SHP77 (cell line): ENCODE measurements at places on chromosomes 13 and 19.

GRCh38 chr19:33186431-33187182, 7.5 kb upstream of the LRP3 start:
- no peak for DNase-seq

DNA sequence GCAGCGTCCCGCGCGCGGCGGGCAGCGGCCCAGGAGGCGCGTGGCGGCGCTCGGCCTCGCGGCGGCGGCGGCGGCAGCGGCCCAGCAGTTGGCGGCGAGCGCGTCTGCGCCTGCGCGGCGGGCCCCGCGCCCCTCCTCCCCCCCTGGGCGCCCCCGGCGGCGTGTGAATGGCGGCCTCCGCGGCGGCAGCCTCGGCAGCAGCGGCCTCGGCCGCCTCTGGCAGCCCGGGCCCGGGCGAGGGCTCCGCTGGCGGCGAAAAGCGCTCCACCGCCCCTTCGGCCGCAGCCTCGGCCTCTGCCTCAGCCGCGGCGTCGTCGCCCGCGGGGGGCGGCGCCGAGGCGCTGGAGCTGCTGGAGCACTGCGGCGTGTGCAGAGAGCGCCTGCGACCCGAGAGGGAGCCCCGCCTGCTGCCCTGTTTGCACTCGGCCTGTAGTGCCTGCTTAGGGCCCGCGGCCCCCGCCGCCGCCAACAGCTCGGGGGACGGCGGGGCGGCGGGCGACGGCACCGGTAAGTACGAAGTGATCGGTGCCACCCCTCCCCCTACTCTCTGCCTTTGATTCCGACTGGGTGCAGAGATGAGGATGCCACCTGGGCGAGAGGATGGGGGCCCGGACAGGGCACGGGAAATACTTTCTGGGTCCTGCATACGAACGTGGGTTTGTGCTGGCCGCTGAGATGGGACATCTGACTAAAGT, 874 bp downstream of the TRIM28 start:
- no peak for DNase-seq

DNA sequence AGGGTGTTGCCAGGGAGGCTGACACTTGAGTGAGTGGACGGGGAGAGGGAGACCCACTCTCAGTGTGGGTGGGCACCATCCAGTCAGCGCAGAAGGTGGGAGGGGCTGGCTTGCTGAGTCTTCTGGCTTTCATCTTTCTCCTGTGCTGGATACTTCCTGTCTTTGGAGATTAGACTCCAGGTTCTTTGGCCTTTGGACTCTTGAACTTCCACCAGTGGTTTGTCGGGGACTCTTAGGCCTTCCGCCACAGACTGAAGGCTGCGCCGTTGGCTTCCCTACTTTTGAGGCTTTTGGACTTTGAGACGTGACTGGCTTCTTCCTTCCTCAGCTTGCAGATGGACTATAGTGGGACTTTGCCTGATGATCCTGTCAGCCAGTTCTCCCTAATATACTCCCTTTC, 4.3 kb upstream of the LENG8 start:
- no peak for DNase-seq

DNA sequence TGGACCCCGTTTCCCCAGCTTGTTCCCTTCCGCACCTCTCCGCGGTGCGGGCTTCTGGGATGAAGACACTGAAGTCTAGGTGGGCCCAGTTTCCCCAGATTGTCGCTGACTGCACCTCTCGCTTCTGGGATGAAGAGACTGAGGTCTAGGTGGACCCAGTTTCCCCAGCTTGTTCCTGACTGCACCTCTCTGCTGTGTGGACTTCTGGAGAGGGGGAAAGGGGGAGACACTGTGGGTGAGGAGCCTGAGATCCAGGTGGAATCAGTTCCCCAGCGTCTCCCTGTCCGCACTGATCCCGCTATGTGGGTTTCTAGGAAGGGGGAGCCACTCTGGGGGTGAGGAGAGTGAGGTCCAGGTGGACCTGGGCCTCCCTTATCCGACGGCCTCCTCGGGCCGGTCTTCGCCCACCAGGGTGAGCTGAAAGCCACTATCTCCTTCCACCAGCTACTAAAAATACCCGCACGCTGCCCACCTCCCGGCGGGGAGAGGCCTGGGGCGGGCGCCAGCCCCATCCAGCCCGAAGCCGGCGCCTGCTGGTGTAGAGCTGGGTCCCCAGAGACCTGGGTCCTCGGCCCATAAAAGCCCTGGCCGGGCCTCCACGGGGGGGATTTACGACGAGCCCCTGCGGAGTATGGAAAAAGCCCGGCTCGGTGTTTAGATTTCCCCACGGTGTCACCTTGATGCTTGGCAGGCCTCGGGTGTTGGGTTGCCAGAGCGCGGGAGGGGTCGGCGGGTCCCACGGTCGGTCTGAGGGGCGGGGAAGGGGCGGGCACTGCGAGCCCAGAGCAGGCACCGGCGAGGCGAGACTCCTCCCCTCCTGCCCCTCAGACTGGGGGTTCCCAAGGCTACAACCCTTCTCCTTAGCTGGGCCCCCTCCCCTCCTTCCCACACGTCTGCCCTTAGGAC, 10.6 kb downstream of the FUT6 start:
- DNase-seq: no peak

GRCh38 chr13:101784313-101784712, 331.8 kb downstream of the ITGBL1 start:
- no peak for DNase-seq

DNA sequence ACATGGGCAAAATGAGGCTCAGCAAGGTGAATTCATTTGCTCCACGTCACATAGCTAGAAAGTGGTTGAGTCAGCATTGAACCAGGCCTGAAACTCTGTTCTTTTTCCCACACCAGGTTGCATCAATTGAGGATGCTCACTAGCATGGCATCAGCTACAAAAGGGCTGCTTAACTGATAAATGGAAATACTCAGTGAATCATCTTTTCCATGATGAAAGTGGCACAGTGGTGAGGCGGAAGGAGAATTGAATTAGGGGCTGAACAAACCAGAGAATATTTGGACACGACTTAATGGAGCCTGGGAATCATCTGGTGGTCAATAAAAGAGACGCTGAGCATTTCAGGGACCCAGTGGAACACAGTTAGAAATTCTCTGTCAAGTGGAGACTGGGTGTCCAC, 320.1 kb upstream of the MAB21L1 start:
- DNase-seq: no peak

DNA sequence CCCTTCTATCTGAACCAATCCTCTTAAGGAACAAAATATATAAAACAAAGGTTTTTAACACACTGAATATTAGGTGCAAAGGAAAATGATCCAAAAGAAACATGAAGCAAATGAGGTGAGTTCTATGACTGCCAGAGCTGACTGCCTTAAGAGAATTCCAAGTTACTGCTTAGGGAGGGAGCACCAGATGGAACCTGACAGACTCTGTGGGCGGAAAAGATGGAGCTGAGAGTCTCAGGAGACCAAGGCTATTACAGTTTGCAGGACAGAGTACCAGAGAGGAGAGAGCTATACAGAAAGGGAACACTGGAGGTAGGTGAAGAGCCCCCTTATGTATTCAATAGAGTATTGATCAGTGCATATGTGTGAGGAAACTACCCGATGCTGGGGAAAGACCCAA, 87.2 kb downstream of the B3GLCT start:
- DNase-seq: no peak

- no peak for DNase-seq
Observed at GRCh38 chr13:112955956-112956355, 13.1 kb upstream of the MCF2L start.

DNA sequence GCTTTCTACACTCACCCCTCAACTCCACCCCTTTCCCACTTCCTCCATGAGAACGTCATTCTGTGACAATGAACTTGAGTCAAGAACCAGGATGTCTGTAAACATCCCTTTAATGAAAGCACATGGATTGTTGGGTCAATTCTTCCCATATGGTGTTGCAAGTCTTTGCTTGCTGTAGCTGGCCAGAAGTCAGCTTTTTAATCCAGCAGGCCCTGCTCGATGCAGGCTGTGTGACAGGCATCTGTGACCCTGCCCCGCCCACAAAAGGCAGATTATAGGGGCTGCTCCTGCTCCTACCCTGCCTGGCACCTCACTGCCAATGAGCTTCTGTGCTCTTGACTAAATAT, 78.0 kb downstream of the STARD13 start:
- no peak for DNase-seq

DNA sequence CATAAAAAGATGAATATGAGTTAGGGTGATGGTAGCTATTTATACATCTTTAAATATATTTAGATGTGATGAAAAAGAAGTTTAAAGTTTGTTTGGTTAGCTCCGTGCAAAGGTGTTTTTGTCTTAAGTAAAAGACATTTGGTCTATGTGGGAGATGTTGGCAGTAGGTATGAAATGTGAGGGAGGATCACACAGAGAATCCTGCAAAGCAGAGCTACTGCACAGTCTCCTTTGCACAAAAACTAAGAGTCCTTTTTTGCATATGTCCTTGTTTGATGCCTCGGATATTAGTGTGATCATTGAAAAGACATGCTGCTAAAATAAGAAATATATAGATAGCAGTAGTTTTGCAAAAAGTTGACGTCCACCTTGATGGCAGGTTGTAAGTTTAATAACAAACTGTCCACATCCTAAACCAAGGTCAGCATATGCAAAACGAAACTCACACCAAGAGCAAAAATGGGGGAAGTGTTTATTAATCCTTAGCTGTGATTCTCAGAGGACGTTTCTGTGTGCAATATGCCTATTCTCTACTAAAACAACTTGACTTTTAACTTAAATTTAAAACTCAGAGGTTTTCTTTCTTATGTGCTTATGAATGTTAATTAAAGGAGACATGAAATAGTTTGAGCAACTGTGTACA, 870.1 kb downstream of the PCDH9 start:
- no peak for DNase-seq

- DNase-seq: no peak
Observed at GRCh38 chr19:52722062-52723003, 12.5 kb downstream of the ZNF611 start.

DNA sequence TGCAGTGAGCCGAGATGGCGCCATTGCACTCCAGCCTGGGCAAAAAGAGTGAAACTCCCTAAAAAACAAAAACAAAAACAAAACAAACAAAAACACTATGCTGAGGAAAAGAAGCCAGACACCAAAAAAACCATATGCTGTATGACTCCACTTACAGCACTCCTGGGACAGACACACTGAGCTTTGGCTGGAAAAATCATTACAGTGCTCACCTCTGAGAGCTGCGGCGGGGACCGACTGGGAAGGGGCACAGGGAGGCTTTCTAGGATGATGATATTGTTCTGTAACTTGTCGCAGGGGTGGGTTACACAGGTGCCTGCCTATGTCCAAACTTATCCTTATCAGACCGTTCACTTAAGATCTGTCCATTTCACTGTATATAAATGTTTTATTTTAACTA, 7.8 kb downstream of the PNMA8A start:
- DNase-seq: no peak

DNA sequence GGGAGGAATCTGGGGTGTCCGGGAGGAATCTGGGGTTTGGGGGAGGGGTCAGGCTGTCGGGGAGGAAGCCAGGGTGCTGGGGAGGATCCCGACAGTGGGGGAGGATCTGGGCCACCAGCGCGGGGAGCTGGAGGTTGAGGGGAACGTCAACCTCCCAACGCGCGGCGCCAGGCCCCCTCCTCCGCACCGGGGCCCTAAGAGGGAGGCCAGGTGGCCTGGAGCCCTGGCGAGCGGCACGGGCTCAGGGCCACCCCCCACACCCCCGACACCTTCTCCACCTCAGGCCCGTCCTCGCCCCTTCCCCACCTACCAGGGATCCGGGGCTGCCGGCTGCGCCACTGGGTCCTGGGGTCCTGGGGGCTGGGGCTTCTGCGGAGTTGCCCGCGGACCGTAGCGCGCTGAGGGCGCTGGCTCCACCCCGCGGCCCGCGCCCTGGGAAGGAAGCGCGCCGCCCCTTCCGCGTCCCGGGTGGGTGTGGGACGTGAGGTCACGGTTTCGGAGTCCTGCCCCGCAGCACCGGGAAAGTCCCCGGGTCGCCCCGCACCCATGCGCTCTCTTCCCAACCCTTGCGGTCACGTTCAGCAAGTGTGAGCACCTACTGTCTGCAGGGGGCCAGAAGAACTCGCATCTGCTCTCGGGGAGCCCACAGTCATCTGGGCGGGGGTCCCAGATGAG, at the start of gene TICAM1:
Gene TICAM1 (minus strand): TSS at position 409 of the 675 bp plus-strand sequence. CDS start 13,335 bp downstream, outside the sequence.
- DNase-seq: no peak

DNA sequence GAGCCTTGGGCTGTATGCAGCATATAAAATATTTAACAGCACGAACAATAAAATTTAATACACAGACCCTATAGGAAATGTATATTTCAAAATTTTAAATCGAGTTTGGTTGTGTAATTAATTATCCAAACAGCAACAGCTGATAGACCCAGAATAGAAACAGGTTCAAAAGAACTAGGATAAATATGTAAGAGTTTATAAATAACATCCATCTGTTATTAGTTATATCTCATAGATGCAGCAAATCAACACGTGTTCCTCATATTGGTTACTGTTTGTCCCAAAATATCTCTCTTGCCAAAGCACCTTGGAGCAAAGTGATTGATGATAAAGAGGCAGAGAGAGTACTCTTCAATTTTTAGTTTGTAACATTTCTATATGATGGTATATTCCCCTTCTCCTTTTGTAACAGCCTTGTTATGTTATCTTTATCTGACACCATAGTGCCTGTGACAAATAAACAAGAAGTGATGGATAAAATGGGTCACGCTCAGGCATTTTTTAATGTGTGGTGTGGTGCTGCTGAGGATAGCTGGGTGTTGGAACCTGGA, 260.6 kb upstream of the NBEA start:
- no peak for DNase-seq

GRCh38 chr19:38763795-38764220, 9.5 kb downstream of the LGALS7 start:
- no peak for DNase-seq

DNA sequence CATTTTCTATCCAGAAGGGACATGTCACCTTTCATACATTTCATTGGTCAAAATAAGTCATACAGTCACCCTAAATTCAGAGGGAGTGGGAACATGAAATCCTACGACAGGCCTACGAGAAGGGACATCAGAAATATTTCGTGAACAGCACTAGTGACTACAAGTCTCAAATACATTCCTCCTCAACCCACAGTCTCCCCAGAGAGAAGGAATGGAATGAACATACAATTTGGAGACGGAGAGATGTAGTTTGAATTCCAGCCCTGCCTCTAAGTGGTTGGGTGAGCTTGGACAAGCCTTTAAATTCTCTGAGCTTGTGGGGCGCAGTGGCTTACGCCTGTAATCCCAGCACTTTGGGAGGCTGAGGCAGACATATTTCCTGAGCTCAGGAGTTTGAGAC, 9.9 kb downstream of the SERTM1 start:
- no peak for DNase-seq

GRCh38 chr13:45113233-45114224, 6.8 kb upstream of the GTF2F2 start:
- DNase-seq: no peak

DNA sequence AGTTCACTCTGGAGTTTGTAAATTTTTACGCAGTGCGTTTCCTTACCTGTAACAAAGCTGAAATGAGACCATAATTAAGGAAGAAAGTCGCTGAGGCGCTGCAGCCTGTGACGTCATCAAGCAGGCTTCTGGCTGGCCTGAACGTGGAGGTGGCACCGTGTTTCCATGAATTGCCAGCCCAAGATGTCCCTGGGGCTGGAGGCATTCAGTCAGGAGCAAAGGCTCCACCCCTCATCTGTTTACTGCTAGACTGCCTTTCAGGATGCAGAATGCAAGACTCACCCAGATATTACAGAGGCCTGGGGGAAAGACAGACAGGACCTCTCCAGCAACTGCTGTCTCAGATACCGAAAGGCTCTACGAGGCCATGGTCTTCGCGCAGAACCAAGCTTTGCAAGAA, 424.6 kb downstream of the TSHZ3 start:
- no peak for DNase-seq

- no peak for DNase-seq
Observed at GRCh38 chr19:3774621-3775373, 2.8 kb upstream of the RAX2 start.

GRCh38 chr13:76735641-76736040, 150.6 kb downstream of the KCTD12 start:
- DNase-seq: no peak

GRCh38 chr19:18659281-18660050, 22.6 kb downstream of the KLHL26 start:
- no peak for DNase-seq
